Daoy (cell line): ENCODE measurements at places on chromosomes 4 and X.

DNA sequence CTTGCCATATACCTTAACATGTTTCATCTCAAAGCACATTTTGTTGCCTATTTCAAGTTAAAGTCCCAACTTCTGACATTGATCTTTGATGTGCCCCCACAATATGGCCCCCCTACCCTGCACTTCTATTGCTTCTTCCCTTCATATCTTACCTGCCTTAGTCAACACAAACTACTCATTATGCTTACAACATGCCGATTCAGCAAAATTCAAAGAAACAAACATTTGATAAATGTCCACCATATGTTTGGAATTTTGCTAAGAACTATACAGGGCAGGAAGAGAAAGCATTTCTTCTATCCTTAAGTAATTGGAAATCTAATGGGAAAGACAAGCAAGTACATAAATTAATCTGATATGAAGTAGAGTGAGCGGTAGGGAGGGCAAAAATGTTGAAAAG, 25.6 kb downstream of the NAA11 start:
- no peak for DNase-seq

DNA sequence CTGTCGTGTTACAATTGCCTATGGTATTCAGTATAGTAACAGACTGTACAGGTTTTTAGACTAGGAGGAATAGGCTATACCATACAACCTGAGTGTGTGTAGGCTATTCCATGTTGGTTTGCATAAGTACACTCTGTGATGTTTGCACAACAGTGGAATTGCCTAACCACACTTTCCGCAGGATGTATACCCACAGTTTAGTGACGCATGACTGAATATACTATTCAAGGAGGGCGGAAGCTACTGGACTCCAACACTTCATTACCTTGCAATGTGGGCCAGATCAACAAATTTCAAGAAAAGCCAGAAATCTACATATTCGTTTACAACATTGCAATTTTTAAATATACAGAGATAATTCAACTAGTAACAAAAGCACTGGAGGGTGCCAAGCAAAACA, 317.2 kb downstream of the PDGFC start:
- peak; percentile 58 for DNase-seq

DNA sequence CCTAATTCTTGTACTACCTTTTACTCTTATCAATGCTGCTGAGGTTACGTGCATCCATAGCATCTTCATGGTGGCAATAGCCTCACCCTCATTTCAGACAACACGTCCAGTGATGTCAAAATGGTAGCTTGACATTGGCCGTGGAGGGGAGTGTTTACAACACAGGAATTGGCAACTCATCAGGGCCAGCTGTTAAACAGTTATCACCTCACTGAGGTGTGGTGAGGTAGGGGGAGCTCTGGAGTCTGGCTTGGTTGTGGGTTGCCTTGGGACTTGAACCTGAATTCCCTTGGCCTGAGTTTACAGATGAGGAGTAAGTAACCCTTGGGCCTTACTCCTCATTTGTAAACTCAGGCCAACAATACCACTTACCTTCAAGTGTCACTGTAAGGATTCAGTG, 10.4 kb downstream of the SASH3 start:
- DNase-seq: no peak

DNA sequence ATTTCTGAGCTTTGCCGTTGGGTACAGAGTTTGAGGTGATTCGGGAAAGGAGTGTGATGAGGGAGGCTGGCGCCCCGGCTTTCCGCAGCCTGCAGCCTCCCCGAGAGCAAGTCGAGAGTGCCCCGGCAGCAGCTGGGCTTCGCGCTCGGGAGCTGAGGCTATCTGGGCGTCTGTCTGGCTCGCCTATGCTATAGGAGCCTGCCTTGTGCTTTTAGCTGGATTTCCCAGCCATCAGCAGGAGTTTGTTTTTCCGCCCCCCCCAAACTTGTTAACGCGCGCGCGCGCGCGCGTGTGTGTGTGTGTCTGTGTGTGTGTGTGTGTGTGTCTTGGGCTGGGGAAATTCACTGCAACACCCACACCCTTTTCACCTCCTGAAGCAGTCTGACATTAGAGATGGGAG, 765 bp upstream of the DGKK start:
- DNase-seq: peak; percentile 7

DNA sequence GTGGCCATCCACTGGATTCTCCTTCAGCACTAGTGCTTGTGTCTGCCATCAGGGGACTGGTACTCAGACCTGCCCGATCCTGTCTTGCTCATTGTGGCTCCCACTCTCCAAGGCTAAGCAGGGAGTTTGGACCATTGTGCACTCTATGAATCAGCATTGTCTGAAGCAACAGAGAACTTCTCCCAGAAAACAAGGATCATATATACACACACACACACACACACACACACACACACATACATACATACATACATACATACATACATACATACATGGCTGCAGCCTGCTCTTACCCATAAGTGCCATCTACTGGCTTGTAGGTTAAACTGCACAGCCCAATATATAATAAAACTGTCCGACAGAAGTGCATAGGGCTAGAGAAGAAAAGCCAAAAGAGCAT, 345.3 kb upstream of the LCORL start:
- no peak for DNase-seq

DNA sequence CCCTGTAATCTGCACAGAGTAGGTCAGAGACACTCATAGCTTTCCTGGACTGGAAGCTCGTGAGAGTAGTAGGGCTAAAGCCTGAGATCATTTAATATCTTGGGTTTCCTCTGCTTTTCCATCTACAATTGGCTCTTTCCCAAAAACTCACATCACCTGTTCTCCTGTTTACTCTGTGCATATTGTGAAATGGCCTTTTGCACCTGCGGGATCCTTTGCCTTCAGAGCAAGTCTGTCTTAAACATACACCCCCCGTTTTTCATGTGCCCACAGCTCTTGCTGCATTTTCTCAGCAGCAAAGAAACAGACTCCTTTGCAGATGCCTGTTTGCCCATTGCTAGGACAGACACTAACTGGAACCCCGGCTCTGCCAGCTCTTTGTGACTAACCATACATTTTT, 608.3 kb upstream of the PCDH10 start:
- DNase-seq: no peak

- DNase-seq: no peak
These were observed 16.7 kb downstream of the GPRIN3 start for GRCh38 chr4:89290727-89291516.

GRCh38 chrX:155065035-155065734, 5.8 kb downstream of the CMC4 start:
- DNase-seq: peak; percentile 6

- peak; percentile 25 for DNase-seq
These were observed 882.6 kb downstream of the TRIML1 start for GRCh38 chr4:189021831-189022230.

DNA sequence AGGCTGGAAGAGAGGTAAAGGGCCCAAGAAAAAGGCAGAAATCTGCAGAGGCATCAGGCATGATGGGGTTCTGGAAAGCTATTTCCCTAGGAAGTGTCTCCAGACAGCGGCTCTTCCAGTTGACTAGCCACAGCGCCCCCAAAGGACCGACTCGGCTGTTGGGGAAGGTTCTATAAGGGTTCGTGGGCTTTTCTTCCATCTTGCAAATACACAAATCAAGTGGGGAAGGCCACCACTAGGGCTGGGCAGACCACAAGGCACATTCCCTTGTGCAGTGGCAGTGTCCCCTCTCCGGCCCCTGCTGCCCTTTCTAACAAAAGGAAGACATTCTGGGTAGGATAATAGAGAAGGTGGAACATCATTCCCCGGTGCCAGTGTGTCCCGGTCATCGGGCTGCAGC, 18.2 kb downstream of the BCOR start:
- DNase-seq: no peak

DNA sequence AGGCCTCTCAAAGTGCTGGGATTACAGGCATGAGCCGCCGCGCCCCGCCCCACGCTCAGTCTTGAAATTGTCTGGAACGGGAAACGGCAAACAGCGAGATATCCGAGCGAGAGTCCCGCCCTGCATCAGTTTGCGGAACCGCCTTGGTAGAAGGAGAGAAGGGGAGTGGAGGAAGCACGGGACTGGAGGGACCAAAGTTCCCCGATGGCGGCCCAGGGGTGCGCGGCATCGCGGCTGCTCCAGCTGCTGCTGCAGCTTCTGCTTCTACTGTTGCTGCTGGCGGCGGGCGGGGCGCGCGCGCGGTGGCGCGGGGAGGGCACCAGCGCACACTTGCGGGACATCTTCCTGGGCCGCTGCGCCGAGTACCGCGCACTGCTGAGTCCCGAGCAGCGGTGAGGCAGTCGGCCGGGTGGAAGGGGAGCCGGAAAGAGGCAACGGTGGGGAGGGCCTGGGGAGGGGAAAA, at the start of gene BST1:
Gene BST1 (plus strand): TSS at position 125 of the 463 bp plus-strand sequence. CDS start 80 bp downstream, at position 205.
- DNase-seq: peak; percentile 54

DNA sequence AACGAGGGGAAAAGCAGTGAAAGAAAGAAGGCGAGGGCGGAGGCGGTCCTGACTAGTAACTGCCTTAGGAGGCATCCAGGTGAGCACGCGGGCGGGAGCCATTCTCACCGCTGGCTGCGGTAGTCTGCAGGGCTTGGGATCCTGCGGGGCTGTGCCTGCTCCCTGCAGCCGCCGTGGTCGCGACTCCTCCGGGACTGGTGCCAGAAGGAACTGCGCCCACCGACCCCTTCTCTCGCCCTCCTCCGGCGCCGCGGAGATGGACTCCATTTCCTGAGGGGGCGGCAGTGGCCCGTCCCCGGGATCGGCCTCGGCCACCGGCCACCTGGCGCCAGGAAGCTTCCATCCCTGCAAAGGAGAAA, 543 bp downstream of the NFXL1 start:
- peak; percentile 27 for DNase-seq

DNA sequence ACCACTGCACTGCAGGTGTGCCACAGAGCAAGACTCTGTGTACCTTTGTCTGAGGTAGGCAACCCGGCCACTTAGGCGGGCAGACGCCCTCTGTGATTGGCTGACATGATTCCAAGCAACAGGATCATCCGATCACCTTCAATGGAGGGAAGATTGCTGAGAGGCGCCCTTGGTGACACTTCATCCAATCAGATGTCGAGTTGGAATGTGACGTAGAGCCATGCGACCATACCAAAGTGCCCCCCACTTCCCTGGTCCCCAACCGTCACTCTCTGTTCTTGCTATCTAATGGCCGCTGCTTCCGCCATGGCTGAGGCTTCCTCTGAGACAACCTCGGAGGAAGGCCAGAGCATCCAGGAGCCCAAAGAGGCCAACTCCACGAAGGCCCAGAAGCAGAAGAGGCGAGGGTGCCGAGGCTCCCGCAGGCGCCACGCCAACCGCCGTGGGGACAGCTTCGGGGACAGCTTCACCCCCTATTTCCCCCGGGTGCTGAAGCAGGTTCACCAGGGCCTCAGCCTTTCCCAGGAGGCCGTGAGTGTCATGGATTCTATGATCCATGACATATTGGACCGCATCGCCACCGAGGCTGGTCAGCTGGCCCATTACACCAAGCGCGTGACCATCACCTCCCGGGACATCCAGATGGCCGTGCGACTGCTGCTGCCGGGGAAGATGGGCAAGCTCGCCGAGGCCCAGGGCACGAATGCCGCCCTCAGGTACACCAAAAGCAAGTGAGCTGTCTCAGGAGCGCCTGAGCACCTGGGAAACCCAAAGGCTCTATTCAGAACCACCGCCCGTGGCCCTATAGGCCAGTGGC, at the start of gene H2BW2:
Gene H2BW2 (plus strand): TSS at position 268 of the 817 bp plus-strand sequence. CDS start 39 bp downstream, at position 307.
- DNase-seq: no peak

GRCh38 chr4:150439451-150439933, 142.5 kb upstream of the MAB21L2 start:
- no peak for DNase-seq
